ENCODE measurements at places on chromosomes 5 and 9.

GRCh38 chr5:40074826-40075225, 604.9 kb upstream of the PTGER4 start:
- DNase-seq: no peak

DNA sequence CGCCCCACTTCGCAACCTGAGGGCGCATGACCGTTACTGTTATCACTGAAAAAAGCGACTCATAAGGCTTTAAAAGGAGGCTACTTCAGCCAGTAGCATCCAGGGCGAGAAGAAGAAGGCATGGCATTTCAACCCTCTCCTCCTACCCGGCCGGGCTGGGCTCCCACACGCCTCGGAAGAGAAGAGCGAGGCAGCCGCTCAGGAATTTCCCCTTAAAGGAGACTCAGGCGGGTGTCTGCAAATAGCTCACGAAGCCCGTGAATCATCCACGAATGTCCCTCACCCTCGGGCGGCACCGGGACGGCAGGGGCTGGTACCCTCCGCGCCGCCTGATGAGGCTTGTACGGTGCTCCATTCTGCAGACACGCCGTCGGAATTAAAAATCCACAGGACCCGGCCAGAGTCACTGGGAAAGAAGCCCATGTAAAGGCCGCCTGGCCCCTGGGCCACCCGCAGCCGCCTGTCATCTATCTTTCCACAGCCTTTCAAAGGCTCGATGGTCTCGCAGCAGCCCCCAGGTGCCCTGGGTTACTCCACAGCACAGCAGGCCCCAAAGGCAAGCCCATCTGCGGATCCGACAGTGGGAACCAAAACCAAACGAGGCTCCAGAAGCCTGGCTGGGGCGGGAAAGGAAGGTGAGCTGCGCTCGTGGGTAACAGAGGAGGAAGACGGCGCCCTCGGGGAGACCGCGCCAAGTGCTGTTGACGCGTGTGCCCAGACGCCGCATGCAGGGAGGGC, 11.8 kb downstream of the SLC12A7 start:
- no peak for DNase-seq

DNA sequence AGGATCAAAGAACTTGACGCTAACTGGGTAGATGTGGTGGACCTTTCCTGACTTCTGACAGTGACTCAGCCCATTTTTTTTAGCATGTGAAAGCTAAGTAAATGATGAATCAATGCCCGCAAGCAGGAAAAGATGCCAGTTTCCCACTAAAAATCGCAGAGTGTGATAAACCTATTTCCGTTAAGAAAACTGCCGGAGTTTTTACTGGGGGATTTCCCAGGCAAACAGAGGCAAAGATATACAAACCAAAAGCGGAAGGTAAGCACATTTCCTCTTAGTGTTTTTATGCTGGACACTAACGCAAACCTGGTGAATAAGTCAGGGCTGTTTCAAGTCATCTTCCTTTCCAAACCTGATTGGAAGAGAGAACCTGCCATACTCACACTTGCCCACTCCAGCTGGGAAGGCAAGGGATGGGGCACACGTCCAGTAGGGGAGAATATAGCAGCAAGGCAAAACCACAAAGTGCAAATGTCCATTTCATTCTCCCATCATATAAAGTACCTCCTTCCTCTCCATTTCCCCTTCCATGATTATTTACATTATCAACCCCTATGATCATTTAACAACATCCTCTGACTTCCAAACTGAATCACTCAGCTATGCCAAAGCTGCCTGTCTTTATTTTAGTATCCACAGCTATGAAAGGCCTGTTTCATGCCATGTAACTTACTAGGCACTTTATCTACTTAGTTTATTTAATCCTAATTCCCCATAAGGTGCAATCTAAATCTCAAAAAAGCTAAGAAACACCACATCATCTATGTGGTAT, 349.7 kb upstream of the RFX3 start:
- DNase-seq: no peak

- no peak for DNase-seq
These were observed 47.2 kb downstream of the GLDC start for GRCh38 chr9:6598249-6598725.

DNA sequence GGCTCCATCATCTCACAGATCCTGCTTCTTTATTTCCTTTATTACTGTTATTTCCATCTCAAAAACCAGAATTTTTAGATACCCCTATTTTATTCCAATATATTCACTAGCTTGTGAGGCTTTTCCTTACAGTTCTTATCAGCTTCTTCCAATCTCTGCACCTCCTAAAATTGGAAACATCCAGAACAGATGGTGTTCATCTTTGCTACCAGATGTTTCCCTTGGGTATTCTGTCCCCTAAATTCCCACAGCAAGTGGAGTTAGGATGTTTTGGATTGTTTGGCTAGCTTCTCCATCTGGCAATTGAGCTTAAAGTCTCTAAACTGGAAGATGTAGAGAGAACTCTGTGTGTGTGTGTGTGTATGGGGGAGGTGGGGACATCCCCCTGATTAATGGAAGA, 580.4 kb downstream of the DTWD2 start:
- no peak for DNase-seq

DNA sequence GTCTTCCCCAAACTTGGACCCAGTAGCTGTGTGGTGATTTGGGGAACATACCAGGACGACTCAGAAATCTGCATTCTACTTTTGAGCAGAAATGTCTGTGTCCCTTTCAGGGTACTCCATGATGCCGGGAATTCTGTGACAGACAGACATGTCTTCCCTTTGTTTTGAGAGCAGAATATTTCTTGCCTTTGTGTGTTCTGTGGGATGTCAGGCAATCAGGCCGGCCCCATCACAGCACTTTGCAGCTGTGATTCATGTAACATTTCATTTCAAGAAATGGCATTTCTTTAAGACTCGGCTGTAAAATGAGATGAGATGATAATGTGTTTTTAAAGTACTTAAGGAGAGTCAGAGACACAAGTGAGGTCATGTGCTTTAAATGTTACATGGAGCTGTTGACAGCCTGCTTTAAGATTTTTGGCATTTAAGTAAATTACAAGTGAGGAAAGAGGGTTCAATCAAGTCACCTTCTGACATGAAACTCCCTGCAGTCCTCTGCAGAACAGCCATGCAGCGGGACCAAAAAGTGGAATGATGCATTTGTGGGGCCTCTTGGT, 98.7 kb downstream of the SLC28A3 start:
- DNase-seq: no peak

DNA sequence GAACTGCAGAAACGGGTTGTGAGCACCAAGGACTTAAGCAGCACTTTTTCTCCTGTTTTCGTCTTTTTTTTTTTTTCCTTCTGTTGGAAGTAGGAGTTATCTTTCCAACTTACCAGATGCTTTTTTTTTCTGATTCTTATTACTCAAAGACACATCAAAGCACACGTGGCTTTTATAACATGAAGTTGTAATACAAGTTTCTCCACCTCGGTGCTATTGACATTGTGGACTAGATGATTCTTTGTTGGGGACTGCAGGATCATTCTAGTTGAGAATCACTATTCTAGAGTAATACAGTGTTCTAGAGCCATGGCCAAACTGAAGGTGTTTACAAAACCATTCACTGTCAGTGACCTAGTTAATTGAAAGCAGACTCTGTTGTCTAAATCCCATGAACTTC, 51.5 kb downstream of the MYO10 start:
- DNase-seq: no peak

GRCh38 chr9:26863074-26863473, 29.5 kb downstream of the CAAP1 start:
- no peak for DNase-seq

GRCh38 chr5:11719888-11720481, 184.3 kb downstream of the CTNND2 start:
- no peak for DNase-seq

All from stimulated activated CD8-positive, alpha-beta memory T cell treated with anti-CD3 and anti-CD28 coated beads, Interleukin-12 subunit alpha, Interleukin-12 subunit beta, amount 100 ng/mL, for 1 hour (primary cell).